ENCODE measurements at places on chromosomes 5 and 9.

- DNase-seq, result peak; percentile 6
Measured at GRCh38 chr5:7094626-7095025, 301.3 kb upstream of the ADCY2 start.

DNA sequence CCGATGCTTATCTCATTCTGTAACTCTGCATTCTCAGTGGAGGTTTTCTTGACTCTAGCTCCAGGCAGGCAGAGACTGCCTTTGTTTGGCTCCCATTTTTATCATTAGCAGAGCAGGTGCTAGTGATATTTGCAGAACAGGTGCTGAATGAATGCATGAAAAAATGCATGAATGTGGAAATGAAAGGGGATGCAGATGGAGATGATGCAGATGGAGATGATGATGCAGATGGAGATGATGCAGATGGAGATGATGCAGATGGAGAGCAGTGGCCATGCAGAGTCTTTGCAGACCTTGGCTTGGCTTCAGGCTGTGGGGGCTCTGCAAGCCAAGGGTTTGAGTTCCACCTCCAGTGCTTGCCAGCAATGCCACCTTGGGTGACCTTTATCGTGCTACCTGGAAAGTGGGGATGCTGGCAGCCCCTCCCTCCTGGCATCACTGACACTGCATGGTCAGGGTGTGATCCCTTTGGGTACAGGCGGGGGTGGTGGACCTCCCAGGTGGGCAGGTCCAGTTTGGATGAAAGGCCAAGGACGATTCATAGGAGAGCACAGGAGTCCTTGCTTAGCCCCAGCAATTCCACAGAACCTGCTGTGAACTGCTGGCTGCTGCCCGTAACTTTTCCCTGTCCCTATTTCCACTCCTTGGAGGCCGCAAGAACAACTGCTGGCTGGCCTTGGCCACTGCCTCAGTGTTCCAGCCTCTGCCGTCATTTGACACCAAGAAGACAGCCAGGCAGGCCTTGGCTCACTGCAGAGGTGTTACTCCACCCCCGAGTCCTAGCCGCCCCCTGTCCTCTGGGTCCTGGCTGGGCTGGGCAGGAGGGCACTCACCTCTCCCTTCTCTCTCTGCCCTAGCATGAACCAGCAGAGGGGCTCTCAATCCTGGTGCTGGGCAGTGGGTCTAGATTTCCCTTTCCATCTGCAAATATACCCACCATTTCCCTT, 33.0 kb downstream of the ERGIC1 start:
- DNase-seq, result no peak

DNA sequence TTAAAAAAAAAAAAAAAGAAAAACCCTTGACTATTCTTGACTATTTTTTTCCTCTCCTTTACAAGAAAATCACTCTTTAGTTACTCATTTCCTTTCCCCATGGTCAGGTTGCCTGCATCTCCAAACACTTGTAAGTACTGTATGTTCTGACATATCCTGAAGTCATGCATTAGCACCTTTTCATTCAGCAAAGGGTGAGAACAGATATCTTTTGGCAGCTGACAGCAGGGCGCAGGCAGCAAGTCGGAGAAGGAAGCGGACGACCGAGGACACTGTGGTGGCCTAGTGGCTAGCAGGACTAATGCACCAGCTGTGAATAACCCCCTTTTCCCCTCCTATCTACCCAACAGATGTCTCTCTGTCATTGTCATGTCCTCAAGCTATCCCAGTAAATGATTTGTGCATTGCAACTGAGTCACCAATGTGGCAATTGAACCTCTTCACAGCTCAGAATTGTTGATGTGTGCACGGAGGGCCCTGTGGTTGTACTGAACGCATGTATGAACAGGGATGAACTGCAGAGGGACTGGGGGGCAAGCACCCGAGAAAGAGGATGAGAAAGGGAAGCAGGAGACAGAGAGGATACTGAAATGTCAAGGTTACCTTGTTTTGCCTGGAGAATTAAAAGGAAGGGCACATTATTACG, 996.0 kb upstream of the ARRDC3 start:
- no peak for DNase-seq

DNA sequence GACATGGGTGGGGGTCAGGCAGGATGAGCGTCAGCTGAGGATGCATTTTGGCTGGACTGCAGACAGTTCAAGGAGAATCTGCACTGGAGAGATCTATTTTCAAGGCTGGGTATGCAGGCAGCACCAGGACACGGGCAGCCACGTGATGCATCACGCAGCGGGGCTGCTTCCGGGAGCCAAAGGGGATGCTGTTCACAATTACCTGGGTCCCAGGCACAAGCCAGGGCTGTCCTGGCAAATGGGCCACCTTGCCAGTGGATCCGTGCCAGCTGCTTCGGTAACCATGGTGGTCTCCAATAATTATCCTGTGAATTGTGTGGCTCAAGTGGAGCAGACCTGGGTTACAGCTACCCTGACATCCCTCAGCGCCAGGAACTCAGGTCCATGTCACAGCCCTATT, 17.5 kb downstream of the DBH start:
- no peak for DNase-seq

DNA sequence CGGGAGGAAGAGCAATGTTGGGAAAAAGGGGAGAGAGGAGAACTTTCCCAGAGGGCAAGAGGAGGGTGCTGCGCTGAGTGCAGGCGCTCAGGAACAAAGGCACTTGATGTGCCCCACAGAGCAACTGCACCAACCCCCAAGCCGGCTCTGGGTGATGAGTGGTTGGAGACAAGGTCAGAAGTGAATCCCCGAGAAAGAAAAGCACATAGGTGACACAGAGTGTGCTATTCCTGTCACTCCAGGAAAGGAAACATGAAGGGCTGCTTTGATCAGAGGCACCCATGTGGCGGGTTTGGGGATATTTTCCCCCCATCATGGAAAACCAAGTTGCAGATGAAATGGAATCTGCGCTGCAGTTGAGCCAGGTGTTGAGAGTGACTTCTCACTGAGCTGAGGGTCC, 20.7 kb upstream of the SLC25A48 start:
- DNase-seq, result no peak

DNA sequence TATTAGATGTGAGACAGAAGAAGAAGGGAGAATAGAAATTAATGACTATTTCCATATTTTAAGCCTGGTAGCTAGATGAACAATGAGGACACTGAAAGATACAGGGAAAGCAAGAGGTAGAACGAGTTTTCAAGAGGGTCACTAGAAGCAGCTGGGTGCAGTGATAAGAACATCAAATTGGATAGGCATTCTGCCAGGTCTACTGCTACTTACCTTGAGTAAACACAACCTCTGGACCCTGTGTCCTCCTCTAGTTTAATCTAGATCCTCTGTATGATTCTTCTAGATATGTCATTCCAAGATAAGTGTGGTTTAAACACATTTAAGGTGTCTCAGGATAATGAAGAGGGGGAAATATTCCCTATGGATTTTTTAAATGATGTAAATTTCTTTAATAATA, 31.2 kb downstream of the OTP start:
- peak; percentile 6 for DNase-seq

DNA sequence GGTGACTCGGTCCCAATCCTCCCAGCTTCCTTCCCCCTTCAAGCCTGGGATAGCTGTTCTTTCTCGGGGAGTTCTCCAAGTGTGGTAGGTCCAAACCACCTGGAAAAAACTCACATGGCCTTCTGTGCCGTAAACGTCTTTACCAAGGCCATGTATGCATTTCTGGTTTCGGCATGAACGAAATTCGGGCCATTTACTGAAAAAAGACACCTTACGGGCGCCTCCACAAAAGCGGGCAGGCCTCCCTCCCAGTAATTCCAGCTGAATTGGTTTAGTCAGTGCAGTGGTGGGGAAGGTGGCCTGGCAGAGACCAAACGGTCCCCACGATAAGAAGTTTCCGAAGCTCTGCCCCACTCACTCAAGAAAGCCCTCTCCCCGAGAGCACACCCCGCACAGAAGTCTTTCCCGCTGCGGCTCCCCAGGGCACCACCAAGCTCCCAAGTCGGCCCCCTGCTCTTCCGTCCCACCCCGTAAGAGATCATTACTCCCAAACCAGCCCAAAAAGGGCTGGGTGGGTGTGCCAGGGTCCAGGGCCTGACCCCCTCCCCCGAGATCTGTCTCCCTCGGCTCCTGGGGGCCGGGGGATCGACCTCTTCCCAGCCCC, 86.3 kb upstream of the MELK start:
- DNase-seq, result no peak

- DNase-seq, result no peak
Measured at GRCh38 chr9:125493881-125494652, 212.9 kb downstream of the MAPKAP1 start.

GRCh38 chr9:89886281-89886700, 281.5 kb downstream of the GADD45G start:
- DNase-seq, result no peak

DNA sequence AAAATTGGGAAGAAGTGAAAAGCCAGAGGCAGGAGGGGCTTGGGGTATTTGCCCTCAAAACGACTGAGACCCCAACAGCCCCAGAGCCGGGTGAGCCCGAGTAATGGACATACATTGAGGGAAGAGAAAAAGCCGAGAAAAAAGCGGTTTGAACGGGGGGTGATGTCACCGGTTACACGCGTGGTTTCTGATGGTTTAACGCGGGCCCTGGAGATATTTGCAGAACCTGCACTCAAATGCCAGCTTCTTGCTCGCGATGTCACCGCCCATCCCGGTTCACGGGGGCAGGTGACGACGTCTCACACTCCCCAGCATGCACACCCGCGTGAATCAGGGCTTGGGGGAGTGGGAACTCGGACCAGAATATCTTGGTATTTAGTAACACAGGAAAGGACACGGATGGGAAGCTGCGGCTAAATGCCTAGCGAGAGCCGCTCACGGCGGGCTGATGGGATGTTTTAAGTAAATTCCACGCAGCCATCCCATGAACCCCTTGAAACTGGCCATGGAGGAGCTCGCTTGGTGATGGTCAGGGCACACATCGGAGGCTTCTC, 102.0 kb upstream of the RAPGEF1 start:
- DNase-seq, result no peak

DNA sequence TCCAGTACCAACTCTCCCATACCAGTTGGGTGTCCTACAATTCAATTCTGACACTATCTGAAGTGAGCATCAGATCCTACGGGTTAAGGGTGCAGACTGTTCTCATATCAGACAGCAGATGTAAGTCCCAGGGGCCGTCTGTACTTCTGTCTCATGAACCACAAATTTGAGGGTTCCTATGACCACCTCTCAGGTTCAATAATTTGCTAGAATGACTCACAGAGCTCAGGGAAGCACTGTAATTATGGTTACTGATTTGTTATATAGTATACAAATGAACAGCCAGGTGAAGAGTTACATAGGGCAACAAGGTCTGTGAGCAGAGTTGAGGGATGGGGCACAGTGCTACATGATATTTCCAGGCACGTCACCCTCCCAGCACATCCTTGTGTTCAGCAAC, 499.1 kb downstream of the DMAC1 start:
- no peak for DNase-seq

- DNase-seq, result no peak
Measured at GRCh38 chr5:141753971-141754713, 72.1 kb upstream of the ARAP3 start.

GRCh38 chr5:5483880-5484598, 61.6 kb downstream of the ICE1 start:
- DNase-seq, result no peak

DNA sequence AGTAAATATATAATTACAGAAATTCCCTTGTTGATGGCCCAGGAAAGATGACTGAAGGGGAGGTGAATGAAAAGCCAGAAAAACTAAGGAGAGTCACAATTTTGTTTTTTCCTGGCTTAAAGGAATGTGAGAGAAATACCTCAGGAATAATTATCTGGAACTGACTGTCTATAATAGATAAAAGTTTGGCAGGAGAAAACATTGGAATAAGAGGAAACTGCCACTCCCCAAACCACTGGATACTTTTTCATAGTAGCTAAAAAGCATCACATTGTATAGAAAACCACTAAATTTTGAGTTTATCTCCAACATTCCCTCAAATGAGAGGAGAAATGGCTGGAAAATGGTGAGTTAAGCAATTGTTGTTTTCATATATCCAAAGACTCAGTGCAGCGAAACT, 326.0 kb downstream of the NPR3 start:
- no peak for DNase-seq

GRCh38 chr5:109329333-109330237, 80.2 kb downstream of the PJA2 start:
- DNase-seq, result no peak

DNA sequence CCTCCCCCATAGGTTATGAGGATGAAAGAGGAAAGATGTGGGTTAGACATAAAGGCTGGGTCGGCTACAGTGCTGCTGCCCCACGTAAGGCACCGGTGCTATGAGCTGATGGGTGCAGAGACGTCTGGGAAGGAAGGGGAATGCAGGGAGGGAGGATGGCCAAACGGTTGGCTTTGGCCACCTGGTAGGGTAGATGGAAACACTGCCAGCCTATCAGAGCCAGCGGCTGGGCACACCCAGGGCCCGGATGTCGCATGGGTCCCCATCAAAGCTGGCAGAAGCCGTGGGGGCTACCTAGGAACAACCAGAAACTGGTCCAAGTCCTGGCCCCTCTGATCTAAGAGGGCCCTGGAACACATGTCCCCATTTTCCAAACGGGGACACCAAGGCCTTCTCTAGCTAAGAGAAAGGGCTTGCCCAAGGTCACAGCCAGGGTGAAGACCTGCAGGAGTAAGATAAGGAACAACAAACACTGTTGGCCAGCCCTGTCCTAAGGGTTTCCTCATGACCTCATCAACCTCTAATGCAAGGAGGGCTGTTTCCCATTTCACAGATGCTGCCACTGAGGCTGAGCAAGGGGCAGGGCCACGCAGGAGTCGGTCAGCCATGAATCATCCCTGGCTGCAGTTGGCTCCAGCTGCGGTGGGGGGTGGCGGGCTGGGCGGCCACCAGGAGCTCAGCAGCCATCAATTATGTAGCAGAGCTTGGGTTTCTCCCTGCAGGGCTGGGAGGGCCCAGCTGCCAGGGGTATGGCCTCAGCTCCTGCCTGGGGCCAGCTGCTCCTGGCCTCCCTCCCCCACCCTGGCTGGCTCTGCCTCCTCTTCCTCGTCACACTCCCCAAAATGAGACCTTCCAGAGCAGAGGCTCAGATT, 4.9 kb downstream of the SH3GLB2 start:
- no peak for DNase-seq

DNA sequence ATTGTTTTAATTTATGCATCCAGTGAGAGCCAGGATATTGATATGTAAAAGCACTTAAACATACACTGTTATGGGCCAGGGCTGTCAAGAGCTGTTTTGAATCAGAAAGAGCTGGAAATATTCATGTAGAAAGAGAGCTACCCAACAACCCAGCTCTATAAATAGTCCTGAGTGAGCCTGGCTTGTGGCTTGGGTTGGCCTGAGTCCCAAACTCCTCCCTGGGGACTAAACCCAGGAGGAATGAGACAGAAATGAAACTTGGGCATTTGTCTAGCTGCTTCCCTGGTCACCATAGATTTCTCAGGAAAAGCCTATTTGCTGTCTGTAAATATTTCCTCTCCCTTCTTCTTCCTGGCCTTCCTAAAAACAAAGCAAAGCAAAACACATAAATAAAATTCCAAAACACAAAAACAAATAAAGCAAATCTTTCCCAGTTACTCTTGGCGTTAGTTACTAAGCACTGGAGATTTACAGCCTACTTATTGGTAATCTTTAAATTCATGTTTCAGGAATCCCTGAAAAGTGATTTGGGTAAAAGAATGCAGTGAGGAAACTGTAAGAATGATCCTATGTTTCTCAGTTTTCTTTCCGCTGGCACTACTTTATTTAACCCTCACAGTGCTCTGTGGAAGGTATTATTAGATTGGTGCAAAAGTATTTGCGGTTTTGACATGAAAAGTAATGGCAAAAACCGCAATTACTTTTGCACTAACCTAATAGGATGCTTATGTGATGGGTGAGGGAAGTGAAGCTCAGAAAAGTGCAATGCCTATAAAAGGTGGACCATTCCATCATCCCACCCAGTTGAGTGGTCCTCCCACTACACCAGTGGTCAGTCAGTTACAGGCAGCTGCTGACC, 111.8 kb downstream of the CARTPT start:
- no peak for DNase-seq

- no peak for DNase-seq
Measured at GRCh38 chr5:138949988-138950387, 74.9 kb upstream of the LRRTM2 start.
